T47D (cell line): ENCODE measurements at places on chromosomes 6 and 20.
A peak's percentile ranks its signal among the peaks of the same experiment; 100 is the strongest.

DNA sequence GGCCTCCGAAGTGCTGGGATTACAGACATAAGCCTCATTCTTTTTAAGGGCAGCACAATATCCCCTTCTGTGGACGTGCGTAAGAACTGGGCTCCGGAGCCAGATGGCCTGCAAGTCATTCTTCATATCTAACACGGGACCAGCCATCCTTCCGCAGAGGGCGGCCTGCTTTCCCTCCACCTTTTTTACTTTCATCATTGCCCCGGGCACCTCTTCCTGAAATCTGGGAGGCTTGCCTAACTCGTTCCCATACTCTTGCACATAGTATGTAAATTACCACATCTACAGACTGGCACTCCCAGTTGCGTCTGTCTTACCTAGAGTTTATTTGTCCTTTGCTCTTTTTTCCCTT is 29.9 kb upstream of the SLC23A2 start:
- DNase-seq, result peak; percentile 69

DNA sequence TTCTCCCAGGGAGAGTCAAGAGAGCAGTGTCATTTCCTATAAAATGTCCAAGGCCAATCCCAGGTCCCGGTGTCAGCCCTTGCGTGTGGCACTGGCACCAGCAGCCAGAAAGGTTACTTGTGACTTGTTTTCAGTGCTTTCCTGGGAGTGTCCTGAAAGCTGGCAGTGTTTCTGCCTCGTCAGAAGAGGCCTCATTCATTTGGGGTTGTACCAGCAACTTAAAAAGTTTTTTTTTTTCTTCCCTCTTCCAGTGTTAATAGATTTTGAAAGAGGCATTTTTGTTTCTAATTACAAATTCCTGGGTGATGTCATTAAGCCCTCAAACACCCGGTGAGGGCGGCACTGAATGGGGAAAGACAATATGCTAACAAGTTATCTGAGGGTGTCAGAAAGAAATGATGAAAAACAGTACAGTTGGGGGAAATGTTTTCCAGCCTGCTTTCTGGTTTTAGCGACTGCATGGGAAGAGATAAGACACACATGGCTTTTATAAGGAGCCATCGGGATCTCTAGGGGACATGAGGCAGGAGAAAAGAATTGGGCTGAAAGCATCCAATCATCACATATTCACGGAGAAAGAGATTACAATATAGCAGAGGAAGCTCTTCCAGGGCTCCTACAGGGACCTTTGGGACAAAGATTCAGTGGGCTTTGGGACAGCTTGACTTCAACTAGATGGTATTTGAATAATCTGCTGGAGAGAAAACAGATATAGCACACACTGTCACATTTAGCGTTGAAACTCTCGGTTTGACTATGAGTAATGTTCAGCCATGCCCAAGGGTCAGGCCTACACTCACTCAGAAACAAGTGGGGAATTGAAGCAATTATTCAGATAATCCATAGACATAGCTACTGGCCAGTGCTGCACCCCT is 153.0 kb downstream of the BCAS1 start:
- DNase-seq, result no peak

GRCh38 chr6:1860756-1861348 is 251.1 kb downstream of the FOXC1 start:
- DNase-seq, result no peak

- no peak for DNase-seq
These were observed 42.2 kb downstream of the PKIB start for GRCh38 chr6:122652431-122652830.

- no peak for DNase-seq
These were observed 4.3 kb downstream of the PPP1R10 start for GRCh38 chr6:30612687-30613248.

DNA sequence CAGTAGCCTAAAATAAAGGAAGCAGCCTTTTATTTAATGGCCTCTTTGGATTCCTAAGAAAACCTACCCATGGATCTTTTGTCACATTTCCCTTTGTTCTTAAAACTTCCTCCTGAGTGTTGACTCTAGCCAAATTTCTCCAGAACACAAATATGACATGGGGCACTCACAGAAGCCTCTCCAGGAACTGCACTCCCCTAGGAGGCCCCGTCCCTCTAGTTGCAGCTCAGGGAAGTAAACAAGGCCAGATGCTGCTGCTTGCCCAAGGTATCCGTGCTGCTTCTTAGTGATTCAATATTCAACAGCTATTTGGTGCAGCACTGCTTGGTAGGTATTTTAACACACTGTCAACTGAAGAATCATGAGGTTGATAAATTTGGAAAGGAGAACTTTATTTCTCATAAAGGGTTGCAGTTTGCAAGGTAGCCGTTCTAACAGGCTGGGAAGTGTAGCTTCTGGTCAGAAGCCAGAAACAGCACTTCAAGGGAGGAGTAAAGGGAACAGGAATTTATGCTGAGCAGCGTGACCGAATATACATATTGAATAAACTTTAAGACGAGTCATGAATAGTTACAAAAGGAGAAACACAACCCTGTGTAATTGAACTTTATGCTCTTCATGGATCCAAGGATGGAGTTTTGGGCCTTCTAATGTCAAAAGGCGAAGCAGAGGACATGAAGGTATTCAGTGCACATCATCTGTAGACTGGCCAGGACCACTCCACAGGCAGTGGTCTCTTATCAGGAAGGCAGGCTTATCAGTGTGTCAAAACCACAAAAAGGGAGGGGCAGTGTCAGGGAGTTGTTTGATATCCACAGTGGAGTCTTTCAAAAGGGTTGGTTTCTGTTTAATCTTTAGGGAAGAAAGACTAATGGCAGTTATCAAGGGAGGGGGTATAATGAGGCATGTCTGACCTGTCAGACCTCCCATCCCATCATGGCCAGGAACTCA is 63.3 kb downstream of the CD24 start:
- DNase-seq, result peak; percentile 82

GRCh38 chr20:39851459-39851858 is 837.6 kb downstream of the MAFB start:
- DNase-seq, result no peak

- DNase-seq, result no peak
These were observed 203.0 kb downstream of the FARS2 start for GRCh38 chr6:5464099-5464885.

- DNase-seq, result peak; percentile 90
These were observed at the start of gene HELZ2 for GRCh38 chr20:63574156-63574828. Gene HELZ2, minus strand, starts transcription at chr20:63574239. Its CDS starts 1,854 bp downstream, at chr20:63572385.

- no peak for DNase-seq
These were observed 106.9 kb downstream of the SLC22A3 start for GRCh38 chr6:160455081-160455480.

GRCh38 chr6:170439366-170440361 is 113.4 kb downstream of the PSMB1 start:
- no peak for DNase-seq

GRCh38 chr6:30360139-30360538 is 15.2 kb downstream of the RPP21 start:
- no peak for DNase-seq

GRCh38 chr6:35605600-35605999 is 83.1 kb downstream of the FKBP5 start:
- no peak for DNase-seq

DNA sequence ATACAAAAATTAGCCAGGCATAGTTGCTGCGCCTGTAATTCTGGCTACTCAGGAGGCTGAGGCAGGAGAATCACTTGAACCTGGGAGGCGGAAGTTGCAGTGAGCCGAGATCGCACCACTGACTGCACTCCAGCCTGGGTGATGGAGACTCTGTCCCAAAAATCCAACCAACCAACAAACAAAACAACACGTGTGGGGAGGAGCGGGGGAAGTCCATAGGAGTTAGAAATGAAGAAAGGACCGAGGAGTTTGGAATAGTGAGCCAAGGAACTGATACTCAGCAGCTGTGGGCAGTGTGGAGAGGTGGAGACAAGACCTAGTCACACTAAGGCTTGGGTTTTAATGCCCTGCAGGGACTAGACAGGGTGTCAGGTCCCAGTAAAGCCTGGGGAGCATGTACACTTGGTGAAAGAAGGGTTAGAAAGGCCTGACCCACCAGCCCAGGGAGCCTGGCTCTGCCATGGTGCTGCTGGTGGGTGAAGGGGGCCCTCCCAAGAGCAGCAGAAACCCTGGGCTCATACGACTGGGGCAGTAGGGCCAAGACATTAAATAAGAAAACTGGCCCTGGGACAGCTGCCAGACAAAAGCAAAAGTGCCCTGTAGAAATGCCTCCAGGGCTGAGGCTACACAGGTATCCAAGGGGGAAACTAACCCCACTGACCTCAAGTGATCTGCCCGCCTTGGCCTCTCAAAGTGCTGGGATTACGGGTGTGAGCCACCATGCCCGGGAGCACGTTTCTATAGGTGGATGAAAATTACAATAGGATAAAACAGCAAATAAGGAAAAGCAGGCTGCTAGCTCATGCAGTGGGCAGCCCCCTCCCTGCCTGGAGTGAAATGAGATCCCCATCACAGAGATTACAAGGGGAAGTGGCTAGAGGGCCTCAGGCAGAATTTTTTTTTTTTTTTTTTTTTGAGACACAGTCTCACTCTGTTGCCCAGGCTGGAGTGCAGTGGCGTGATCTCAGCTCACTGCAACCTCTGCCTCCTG is 58.0 kb downstream of the MYH7B start:
- DNase-seq, result no peak

DNA sequence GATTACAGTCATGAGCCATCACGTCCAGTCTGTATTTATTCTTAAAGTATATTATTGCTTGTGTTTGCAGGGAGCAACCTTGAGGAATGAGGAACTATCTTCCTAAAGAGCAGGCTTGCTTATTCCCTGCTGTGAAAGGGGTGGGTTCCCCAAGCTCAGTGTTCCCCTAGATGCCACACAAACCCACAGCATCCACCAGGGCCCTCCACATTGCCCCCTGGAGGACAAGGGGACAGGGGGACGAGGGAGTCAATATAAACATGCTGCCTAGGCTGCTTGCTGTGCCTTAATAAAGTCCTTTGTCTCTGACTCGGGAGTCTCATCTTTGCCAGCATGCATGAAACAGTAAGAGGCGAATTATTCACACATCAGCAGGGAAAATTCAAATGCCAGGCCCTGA is 8.0 kb upstream of the IDH3B start:
- DNase-seq, result no peak

GRCh38 chr6:41637194-41638001 is 870 bp upstream of the MDFI start:
- no peak for DNase-seq

DNA sequence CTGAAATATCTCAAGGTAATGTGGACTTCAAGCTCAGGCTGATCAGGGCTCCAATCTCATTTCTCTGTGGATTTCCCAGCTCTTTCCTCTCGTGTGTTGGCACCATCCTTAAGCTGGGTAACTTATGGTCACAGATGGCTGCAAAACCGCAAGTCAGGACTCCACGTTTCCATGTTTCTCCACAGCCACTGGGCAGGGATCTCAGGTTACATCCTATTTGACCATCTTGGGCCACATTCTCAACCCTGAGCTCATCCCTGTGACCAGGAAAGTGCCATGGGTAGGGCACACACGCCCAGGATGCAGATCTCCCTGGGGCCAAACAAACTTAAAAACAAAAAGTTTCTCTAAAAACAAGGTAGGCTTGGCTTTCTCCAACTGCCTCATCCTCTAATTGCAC is 15.4 kb downstream of the RPS6KA2 start:
- DNase-seq, result no peak

DNA sequence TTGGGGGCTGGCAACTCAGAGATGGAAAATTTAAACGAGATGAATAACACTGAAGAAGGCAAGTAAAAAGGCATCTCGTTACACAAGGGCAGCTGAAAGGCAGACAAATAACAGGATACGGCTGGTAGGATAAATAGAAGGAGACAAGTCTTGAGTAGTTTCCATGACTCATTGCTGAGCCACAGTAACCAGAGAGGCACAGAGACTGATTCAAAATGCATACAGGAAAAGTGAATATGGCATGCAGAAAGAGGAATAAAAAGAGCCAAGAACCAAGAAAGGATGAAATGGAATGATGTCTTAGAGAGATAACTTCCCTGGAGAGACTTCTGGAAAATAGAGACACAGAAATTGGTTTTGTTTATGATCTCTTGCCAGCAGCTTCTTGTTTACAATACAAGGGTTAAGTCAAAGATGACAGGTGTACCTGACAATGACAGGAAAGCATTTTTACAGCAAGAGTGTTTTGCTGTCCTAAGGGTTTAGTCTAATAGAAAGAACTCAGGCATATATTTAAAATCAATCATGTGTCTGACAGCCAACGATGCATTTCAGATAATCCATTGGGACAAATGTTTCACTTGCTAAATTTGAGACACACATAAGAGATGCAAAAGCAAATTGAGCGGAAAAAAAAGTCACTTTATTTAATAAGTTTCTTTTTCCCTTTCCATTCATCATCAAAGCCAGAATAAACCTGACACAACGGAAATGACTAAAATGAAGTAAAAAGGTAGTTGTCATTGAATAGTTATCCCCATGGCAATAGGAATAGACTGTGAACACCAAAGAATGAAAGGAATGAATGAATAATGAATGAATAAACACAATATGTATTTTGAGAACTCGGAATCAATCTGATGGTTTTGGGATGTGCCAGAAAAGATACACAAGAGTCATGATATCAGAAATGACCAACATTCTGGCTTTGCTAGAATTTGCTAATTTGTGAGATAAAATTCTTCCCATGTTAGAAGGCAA is 68.0 kb upstream of the KCNQ5 start:
- no peak for DNase-seq

DNA sequence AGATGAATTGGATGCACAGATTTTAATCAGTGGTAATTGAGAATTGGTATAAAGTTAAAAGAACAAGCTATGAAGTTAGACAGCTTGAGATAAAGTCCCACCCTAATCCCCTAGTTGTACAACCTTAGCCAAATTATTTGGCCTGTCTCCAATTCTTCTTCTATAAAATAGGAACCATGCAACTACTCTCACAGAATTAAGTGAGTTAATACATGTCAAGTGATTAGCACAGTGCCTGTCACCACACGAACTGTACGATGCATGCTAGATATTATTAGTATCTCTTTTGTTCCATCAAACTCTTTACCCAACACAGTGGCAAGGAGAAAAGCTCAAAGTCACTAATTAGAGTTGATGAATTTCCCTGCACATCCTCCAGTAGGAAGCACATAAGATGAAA is 44.7 kb downstream of the MBOAT1 start:
- DNase-seq, result no peak

DNA sequence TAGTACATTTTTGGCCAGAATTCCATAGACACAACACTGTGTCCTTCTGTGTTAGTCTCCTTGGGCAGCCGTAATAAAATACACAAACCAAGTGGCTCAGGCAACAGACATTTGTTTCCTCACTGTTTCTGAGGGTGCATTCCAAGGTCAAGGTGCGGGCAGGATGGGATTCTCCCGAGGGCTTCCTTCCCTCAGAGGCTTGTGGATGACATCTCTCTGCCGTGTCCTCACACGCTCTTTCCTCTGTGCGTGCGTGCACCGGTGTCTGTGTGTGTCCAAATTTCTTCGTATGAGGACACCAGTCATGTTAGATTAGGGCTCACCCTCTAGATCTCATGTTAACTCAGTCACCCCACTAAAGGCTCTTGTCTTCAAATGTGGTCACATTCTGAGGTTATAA is 30.6 kb downstream of the CDYL start:
- no peak for DNase-seq
